Stimulated activated CD8-positive, alpha-beta memory T cell treated with anti-CD3 and anti-CD28 coated beads, Interleukin-7, amount 100 ng/mL, for 24 hours (primary cell): ENCODE measurements at places on chromosomes 4 and X.

DNA sequence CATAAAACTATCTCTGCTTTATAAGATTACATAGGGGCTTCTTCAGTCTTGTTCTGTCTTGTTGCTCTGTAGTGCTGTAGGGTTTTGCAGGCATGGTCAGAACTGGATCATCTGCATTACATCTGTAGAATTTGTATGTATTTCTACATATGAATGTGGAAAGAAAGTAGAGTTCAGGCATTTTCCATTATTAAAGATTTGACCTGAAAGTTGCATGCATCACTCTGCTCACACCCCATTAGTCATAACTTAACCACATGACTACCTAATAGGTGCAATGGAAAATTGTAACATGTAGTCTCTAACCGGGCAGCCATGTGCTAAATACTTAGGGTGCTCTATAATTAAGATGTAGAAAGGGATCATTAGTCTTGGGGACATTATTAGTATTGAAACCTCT, 45.7 kb upstream of the AGA start:
- DNase-seq: no peak

DNA sequence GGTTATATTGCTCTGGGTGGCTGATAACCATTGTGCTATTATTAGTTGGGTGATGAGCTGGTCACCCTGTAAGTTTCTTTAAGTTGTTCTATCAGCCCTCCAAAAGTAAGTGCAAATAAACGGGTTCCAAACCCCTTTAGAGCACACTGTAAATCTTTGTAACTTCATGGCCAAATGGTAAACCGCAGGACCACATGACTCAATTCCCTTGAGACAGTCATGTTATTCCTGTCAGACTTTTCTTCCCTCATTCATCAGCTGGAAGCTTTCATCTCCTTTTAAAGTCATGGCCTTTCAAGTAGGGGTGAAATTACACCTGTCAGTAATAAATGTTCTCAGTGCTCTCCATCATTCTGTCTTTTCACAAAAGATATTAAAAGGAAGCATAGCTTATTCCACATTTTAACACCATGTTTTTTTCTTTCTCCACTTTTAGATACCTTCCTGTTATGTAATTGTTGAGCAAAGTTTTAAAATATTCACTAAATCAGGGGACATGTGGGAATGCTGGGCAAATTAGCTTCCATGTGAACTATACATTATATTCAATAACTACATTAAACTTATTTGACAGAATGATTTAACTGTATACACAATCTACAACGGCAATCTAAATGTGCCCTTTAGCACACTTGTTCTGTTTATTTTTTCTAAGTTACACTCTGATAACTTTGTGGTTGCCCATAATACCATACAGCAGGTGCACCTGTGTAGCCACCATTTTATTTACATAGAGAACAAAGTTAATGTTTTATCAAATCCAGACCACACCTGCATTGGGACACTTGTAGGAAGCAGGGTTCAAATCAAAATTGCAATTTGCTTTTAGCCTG, 275.5 kb downstream of the CFAP299 start:
- DNase-seq: no peak

GRCh38 chr4:17544205-17544604, 29.2 kb downstream of the CLRN2 start:
- DNase-seq: no peak

DNA sequence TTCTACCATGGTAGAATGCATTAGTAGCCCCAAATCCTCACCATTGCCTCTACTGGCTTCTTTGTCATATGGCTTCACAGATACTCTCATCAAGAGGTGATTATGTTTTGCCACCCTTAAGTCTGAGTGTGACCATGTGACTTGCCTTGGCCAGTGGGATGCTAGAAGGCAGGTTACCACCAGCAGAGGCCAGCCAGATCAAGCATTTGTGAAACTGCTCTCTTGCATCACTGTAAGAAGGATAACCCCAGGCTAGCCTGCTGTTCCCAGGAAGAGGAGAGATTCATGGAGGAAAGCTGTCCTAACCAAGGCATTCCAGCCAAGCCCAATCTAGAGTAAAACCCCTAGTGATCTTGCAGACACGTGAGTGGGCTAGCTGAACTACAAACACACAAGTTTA, 46.8 kb downstream of the USP46 start:
- DNase-seq: no peak

DNA sequence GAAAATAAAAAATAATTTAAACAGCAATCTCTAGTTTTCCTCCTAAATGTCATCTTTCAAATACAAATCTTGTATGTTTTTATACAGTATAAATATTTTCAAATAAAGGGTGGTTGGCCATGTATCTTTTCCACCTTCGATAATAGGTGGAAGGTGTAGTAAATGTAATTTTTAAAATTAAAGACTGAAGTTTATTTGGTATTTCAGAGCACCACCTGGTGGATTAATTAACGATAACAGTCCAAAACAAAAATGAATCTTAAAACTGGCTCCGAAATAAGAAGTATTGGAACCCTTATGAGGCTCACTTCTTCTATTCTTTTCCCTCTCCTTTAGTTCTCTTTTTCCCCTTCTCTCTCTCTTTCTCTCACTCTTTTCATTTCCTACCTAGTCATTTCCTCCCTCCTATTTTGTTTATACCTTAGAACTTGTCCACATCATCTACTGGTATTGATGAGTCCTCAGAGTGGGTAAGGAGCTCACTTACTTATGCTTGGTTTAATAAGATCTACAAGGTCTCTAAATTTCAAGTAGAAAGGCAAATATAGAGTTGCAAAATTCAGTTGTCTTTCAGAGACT, 82.9 kb upstream of the EXOC1L start:
- no peak for DNase-seq

GRCh38 chr4:134780244-134780643, 578.7 kb upstream of the PABPC4L start:
- no peak for DNase-seq

GRCh38 chrX:155632431-155633100, 19.8 kb upstream of the TMLHE start:
- no peak for DNase-seq

DNA sequence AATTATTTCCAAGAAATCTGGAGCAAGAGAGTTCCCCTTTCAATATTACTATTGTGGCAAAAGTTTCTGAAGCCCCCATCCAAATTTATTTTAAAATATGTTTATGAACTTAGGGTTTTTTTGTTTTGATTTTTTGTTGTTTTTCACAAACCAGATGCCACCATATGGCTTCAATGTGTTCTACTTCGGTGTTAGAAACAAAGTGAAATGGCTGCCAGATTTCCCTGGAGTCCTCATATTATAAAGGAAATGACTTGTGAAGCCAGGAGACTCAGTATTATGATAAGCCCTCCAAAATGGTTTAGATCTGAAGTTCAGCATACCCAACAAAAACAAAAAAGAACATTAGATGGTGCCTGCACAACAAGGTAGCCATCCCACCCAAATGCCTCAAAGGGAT, 154.2 kb upstream of the SPANXC start:
- no peak for DNase-seq

GRCh38 chrX:17596061-17596460, 141.2 kb upstream of the SCML1 start:
- DNase-seq: no peak

- DNase-seq: no peak
Measured at GRCh38 chr4:122052677-122053076, 99.5 kb upstream of the BLTP1 start.

DNA sequence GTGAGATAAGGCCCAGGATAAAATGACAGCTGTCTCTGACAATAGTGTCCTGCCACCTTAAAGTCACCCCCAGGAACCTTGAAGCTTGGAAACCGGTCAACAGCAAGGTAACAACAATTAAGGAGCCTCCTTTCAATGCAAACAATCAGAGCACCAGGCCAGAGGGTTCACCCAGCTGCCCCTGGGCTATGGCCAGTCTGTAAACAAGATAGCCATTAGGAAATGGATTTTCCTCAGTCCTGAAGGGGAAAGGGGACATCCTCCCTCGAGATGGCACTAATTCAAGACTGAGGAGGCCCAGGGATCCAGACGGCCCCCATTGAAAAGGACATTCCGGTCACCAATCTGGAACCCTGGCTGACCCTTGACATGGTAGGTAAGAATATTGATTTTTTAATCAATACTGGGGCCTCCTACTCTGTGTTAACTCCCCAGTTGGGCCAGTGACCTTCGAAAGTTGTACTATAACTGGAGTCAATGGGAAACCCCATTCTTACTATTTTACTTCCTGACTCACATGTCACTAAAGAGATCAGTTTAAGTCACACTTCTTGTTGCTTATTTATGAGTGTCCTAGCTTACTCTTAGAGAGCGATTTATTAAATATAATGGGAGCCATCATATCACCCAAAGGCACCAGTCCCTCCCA, 61.7 kb upstream of the CT45A1 start:
- no peak for DNase-seq

DNA sequence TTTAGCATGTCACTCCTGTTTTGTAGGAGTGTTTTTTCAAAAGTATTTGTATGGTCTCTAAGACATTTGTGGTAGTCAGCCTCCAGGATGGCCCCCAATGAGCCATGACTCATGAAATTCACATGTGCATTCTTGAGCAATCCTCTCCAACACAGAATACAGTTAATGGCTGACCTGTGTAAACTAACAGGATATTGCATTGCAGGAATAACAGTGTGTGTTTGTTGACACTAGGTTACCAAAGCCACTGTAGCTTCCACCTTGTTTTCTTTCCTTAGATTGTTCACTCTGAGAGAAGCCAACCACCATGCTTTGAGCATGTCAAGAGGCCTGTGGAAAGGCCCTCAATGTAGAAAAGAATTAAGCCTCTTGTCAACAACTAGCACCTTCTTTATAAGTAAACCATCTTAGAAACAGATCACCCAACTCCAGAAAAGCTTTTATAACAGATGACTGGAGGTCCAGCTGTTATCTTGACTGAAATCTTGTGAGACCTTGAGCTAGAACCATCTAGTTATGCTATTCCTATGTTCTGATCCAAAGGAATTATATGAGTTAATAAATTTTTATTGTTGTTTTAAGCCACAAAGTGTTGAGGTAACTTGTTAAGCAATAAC, 28.5 kb downstream of the TBCK start:
- no peak for DNase-seq

DNA sequence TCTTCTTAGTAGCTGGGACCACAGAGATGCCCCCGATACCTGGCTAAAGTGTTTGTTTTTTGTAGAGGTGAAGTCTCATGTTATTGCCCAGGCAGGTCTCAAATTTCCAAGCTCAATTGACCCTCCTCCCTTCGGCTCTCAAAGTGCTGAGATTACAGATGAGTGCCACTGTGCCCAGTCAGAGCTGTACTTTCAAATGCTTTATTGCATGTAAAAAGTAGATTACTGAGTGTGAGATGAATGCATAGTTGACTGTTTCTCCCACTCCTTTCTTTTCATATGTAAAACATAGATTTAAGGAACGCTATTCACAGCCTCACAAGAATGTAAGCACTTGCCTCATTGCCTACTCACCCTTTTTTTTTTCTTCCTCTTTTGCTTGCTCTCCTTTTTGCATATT, 984.4 kb upstream of the PABPC4L start:
- DNase-seq: no peak

GRCh38 chr4:73194064-73194463, 64.5 kb downstream of the ANKRD17 start:
- no peak for DNase-seq

GRCh38 chr4:81380437-81380836, 91.3 kb downstream of the RASGEF1B start:
- DNase-seq: no peak

GRCh38 chr4:176778491-176778890, 14.2 kb downstream of the VEGFC start:
- DNase-seq: no peak

DNA sequence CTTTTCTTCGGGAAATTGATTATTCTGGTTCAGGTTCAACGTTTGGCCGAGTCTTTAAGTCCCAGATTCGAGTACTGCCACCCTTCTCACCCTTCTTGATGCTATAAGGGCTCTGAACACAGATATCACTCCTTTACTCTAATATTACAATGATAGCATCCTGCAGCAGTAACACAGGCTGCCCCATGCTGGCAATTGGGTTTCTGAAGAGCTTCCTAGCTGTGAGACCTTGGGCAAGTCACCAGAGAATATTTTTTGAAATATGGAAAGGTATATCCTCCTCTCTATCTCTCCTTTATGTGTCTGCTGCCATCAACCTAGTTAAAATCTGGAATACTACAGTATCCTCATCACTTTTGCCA, 297 bp upstream of the MTMR8 start:
- no peak for DNase-seq

DNA sequence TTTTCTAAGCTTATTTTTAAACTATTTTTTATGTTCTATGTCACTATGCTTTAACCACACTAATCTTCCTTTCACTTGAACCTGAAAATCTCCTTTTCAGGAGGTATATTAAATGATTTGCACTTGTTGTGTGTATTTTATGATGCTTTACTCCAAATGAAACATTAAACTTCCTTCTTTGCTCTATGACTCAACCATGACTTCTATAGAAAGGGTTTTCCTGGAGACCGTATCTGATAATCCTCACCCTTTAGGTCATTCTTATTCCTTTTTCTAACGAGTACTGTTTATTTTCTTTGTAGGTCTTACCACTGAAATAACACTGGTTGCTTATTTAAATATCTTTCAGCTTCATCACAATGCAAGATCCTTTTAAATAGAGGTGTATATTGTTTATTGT, 1163.2 kb downstream of the PCDH18 start:
- DNase-seq: no peak

DNA sequence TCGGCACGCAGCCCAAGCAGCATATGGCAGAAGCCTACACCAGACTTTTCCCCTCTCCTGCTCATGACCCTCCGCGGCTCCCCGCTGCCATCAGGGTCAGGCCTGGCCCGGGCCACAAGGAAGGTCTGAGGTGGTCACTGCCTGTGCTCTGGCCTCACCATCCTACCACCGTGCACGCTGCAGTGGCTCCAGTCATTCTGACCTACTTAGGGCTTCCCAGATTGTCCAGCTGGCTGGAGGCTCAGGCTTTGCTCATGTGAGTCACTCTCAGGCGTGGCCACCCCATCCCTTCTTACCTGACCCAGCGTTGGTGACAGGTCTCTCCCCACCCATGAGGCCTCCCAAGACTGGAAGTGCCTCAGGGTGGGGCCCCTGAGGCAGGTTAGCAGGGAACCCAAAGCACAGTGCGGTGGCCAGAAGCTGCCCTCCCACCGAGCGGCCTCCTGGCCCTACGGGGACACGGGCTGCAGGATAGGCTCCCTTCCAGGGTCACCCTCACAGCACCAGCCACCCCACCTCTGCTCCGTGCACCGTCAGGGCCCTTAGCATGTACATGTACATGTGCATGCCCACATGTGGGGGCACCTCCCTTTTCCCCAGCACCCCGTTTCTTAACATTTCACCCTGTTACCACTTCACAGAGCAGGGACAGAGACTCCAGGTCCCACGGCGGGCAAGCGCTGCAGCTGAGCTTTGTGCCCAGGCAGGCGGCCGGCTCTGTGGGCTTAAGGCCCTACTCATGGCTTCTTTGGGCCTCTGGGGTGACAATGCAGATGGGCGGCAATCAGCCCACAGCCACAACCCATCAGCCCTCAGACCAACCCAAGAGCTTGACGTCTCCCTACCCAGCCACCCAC, 2.2 kb downstream of the TREX2 start:
- DNase-seq: no peak

- DNase-seq: no peak
Measured at GRCh38 chr4:43846111-43846587, 602.5 kb downstream of the KCTD8 start.

GRCh38 chr4:184398741-184399511, 75.4 kb downstream of the IRF2 start:
- no peak for DNase-seq
